Pulmonary artery endothelial cell (primary cell): ENCODE measurements at places on chromosomes 1 and 21. TPM values are rescaled to one million over a fixed set of nuclear protein-coding genes. Genes with fewer than 3 reads are reported as not detected.

DNA sequence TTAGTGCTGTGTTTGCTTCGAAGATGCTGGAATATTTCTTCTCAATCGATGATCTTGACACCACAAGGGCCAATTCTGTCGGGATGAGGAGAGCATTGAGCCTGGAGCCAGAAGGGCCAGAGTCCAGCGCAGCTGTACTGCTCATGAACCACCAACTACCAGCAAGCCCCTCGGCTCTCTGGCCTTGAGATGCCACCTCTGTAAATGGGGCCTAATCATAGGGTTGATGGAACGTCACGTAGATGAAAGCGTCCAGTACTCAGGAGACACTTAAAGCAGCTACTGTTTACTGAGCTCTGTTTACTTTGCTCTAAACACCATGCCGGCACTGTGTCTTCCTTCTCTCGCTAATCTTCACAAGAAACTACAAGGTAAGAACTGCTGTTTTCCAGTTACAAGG lies 26.3 kb downstream of the CCDC185 start:
- no peak for DNase-seq

DNA sequence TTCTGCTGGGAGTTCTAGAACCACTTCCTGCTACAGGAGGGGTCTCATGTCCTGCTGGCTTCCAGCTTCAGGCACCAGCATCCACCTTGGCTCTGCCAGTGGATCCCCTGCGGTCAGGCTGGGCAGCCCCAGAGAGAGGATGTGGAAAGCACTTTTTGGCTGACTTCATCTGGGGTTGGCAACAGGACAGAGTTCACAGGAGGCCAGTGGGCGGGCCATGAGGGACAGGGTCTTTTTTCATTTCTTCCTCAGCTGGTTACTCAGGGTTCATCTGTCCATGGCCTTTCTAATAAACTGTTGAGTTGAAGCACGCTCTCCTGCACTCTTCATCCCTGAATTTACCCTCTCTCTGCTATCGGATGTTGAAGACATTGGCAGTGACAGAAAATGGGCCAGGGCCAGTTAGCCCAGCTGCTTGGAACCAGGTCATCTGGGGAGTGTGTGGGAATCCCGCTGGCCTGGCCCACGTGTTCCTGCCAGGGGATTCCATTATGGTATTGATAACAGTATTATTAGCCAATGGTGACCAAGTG lies 45.2 kb downstream of the RPS6KA1 start:
- no peak for DNase-seq

GRCh38 chr21:43861706-43862105 lies 3.3 kb upstream of the AGPAT3 start:
- DNase-seq: no peak

Gene GPR37L1
- not detected in 2 replicates for total RNA-seq
